ENCODE measurements at places on chromosomes 6 and 20.

DNA sequence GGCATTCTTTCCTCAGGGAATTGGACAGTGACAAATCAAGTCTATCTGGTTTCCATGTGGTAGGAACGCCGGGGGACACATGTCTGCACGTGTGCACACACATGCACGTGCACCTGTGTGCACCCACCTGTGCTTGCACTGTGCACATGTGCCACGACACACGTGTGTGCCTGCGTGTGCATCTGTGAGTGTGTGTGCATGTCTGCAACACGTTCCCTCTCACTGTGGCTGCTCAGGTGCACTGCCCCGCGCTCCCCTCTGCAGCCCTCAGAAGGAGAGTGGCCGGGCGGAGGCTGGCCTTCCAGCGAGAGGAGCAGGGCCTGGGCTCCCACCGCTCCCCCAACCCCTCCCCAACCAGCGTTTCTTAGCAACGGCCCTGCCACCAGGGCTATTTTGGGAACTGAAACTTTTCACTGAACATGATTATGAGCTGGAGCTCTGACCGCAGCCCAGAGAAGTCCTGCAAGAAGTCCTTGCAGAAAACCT is 147.8 kb downstream of the PHACTR3 start:
- DNase-seq = no peak

- no peak for DNase-seq
Observed at GRCh38 chr6:89793586-89793985, 26.0 kb downstream of the MDN1 start.

- no peak for DNase-seq
Observed at GRCh38 chr6:164838068-164838615, 471.3 kb downstream of the C6orf118 start.

DNA sequence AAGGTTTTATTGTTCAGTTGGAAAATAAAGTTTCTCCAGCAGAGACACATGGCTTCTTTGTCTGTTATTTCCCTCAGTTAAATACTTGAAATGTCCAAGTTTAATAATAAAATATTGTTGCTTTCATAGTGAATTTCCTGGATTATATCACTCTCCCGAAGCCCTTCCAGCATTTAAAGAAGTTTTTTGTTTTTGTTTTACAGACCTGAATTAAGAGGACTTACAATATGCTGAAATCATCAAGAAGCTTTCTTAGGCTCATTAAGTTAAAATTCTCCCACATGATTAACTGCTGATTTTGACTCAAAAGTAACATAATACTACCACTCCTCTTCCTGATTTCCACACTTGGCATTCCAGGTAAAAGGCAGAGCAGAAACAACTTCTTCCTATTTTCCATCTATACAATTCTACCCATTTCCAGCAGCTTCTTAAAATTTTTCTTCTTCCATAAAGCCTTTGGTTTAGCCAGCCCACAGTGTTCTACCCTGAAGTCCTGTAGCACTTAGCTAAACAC is 35.8 kb downstream of the PDSS2 start:
- no peak for DNase-seq

DNA sequence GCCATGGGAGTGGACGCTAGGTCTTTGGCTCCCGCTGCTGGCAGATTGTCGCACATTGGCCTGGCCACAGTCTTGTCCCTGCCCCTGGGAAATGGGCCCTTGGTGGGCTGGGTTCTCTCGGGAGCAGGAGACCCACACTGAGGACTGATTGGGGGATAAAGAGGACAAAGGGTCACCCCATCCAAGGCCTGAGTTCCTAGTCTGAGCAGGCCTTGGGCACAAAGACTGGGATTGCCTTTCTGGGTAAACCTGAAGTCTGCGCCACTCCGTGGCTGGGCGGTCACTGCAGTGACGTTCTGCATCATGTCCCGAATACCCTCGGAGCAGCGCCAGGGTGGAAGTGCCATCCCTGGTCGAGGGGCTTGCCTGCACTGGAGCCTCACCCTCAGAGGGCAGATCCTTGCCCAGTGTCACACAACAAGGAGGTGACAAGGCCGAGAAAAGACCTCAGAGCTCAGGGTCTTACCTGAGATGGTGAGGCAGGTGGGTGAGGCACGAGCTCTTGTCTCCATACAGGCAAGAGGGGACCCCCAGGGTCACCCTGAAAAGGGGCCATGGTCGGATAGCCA is 36.1 kb upstream of the ZBP1 start:
- peak; percentile 11 for DNase-seq

- no peak for DNase-seq
Observed at GRCh38 chr6:157025437-157025836, 248.3 kb downstream of the ARID1B start.

Data from activated CD8-positive, alpha-beta memory T cell treated with anti-CD3 and anti-CD28 coated beads, Interleukin-2, amount 50 U/mL, for 4 hours (primary cell).